Thyroid gland (tissue), 4 donors: ENCODE measurements at places on chromosomes 3 and 15. TPM values are rescaled to one million over a fixed set of nuclear protein-coding genes. Genes with fewer than 3 reads are reported as not detected.

GRCh38 chr3:179304605-179305004, 18.2 kb upstream of the ZNF639 start:
- DNase-seq, result no peak

The CFAP92 gene
- total RNA-seq, result 0.59 TPM

The GOLGA8K gene
- 3.5 TPM for total RNA-seq

The MNS1 gene
- total RNA-seq, result 1.3 TPM

DNA sequence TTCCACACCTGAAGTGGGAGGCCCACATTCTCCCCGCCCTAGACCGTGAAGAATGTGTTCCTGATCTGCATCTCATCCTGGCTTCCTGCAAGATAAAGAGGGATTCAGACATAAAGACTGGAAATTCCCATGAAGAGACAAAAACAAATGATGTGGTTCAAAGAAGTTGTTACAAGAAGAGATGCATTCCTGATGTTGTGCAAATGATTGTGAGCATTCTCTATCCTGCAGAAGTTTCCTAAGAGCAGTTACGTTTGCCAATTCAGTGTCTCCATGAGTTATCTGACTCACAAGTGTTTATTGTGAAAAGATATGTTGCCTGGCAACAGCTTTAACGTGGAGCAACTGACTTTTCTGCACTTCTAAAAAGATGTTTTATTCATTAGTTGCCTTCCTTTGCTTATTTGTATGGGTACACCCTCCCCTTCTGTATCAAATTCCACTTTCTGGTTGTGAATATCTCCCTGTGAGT, 107.8 kb downstream of the ZIC4 start:
- DNase-seq, result no peak

The EXD1 gene
- not detected for total RNA-seq

DNA sequence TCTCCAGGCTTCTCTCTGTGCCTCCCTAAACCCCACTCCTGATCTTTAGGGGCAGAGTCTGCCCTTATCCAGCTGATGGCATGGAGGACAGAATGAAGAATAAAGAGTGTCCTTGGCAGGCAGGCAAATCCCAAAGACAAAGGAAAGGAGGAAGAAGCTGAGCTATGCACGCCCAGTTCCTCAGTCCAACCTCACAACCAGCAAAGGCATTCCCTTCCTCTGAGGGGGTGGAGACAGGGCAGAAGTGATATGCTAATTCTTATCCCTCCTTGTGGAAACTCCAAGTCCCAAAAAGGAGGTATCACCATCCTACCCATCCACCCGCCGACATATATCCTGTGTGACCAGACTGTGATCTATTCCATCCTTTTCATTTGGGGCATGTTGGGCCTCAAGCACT, 10.5 kb upstream of the CCDC54 start:
- DNase-seq, result no peak

The FGF12 gene
- 5.6 TPM for total RNA-seq

The IL16 gene
- total RNA-seq, result 11.5 TPM

GRCh38 chr15:91941871-91942658, 88.6 kb downstream of the SLCO3A1 start:
- no peak for DNase-seq

GRCh38 chr3:188296761-188297612, 143.0 kb downstream of the LPP start:
- no peak for DNase-seq

The XCR1 gene
- total RNA-seq, result not detected

The COL6A5 gene
- total RNA-seq, result not detected

The DNAH12 gene
- total RNA-seq, result 0.11 TPM

The KLF15 gene
- 30.9 TPM for total RNA-seq

DNA sequence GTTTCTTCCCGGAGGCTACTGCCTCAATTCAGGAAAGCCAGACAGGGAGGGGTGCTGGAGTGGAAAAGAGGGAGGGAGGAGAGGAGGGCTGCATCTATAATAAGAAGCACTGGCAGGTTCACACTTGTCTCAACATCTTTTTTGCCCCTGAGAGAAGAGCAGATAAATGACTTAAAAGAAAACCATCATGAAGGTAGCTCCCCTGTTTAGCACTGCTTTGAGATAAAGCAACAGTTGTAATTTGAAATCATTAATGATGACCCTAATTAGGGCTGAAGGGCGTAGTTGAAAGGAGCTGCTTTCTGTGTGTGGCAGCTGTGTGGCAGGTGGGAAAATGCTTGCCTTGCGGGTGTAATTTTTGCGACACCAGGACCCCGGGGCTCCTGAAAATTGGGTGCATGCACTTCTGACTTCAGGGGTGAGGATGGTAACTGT, 222.8 kb upstream of the IL12A start:
- DNase-seq, result no peak

DNA sequence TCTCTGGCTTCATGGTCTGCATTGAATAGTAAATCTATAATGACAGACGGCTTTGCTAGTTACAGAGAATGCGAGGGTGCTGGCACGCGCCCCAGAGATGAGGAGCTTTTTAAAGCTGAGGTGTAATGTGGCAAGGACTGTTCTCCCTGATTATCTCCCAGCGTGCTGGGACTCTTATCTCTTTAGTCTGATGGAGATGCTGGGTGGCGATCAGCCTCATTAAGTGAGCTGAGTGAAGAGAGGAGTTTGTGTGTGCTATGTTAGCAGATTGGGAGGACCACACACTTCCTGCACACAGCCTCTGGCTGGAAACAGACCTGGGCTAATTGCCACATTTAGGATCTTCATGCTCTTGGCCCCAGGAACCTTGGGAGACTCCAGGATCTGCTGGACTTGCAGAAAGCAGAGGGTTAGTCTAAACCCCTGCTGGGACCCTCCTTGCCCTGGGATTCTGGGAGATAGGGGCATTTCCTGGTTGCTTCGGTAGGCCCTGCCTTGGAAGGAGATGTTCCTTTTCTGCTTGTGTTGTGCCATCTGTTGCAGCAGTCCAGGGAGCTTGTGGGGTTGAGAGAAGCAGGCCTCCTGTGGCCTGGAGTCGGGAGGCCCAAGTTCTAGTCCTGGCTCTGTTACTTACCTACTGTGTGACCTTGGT, 15.0 kb downstream of the PDIA5 start:
- no peak for DNase-seq

- DNase-seq, result no peak
Observed at GRCh38 chr15:85892232-85892631, 97.5 kb upstream of the KLHL25 start.

DNA sequence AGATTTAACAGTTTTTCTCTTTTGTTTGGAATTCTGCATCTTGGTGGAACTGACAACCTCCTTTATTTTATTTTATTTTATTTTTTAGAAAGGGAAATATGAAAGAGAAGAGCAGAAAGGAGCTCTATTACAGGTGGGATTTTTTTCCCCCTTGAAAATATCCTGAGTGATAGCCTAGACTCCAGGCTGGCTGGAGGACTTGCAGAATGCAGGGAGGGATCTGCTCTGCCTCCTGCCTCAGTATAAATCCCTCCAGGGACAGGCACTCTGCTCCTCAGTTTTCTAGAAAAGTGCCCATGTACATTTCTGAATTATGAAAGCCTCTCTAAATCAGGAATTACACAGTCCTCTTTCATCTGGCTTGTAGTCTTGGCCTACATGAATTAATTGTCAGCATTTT, 173.7 kb downstream of the TMEM108 start:
- no peak for DNase-seq

DNA sequence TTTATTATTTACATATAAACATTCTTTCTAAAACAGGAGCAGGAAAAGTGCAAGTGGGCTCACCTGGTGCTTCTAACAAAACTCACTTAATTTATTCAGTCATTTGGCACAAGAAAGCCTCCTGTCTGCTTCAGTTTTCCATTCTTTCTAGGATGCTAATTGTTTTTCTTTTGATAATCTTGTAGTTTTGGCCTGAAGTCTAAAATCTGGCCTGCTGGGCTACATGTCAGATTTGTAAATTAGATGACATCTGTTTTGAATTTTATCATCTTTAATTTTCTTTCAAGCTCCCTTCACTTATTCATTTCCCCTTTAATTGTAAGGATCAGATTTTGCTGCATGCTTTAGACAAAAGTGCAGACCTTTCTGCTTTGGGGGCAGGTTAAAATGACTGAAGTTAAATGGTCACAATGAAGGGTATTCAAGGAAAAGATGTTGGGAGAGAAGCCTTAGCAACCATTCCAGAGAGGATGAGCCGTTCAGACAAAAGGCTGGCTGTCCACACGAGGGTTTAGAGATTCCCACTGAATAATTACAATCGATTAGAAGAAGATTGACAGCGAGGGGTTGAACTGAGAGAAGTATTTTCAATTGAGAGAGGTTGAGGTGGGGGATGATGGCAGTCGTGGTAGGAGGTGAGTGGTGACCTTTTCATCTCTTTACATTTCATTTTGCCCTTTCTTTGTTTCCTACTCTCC, 59.9 kb upstream of the PTX3 start:
- DNase-seq, result no peak

The CEP19 gene
- total RNA-seq, result 4.0 TPM

GRCh38 chr3:169334991-169335390, 328.5 kb downstream of the MECOM start:
- DNase-seq, result no peak

GRCh38 chr15:39510001-39510701, 70.7 kb upstream of the THBS1 start:
- DNase-seq, result no peak

DNA sequence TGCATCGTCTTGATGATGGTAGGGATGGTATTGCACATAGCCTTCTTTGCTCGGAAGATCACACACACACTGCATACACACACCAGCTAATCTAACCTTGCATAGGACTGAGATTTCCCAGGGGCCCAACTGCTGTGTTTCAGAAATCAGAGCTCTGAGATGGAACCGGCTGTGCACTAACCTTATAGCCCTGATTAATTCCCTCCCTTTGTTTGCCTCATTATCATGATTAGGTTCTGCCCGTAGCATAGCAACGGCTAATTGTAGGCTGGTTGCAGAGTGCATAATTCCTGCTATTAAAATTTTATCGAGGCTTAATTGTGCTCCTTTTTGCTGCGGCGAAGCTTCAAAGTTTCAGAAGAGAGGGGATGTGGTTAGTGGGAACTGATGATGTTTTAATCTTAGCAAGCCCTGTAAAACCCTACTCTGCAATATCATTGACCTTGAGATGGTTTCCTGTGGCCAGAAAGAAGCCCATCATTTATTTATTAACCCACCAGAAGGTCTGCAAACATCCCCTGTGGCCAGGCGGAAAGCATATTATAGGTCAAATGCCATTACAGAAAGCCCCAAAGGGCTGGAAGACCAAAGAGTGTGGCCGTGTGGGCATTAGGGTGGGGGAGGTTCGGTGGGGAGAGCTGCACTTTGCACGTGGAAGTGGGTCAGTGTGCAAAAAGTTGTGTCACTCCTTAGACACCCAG, 56.2 kb upstream of the GLCE start:
- DNase-seq, result no peak

DNA sequence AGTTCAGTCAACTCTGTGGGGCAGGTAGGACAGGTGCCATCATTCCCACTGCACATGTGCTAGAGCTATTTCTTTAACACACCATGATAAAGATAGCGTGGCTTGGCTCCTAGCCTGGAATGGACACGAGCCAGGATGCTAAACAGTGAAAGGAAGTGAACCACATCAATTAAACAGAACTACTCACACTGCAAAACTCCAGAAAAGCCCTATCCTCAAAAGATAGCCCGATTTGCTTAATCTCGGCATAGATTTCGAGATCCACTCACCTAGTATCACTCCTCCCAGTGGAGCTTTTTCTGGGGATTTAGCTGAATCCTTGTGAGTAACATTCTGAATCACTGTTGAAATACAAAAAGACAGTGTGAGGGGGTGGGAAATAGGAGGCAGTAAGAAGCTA, 118.0 kb downstream of the ABI3BP start:
- peak; percentile 93 for DNase-seq
